Activated CD8-positive, alpha-beta T cell treated with anti-CD3 and anti-CD28 coated beads for 36 hours (primary cell): ENCODE measurements at places on chromosomes 11 and 22. TPM values are rescaled to one million over a fixed set of nuclear protein-coding genes. Genes with fewer than 3 reads are reported as not detected.

FTH1 gene
- 700 TPM for total RNA-seq

ADORA2A gene
- 42.9 TPM for total RNA-seq

SLC35E4 gene
- total RNA-seq, result 3.8 TPM

POU2AF2 gene
- total RNA-seq, result not detected

OR4D9 gene
- not detected for total RNA-seq

RFPL2 gene
- total RNA-seq, result not detected

BIK gene
- 2.5 TPM for total RNA-seq

GNG3 gene
- total RNA-seq, result not detected

APOA5 gene
- not detected for total RNA-seq

RASGRP2 gene
- total RNA-seq, result 7.8 TPM
